Ovary (tissue), 10 donors: ENCODE measurements at places on chromosomes 2 and 18. TPM values are rescaled to one million over a fixed set of nuclear protein-coding genes. Genes with fewer than 3 reads are reported as not detected.

- no peaks in the 10 kb centered on the region for H3K27me3 ChIP-seq
- H3K4me1 ChIP-seq: no peaks in the 10 kb centered on the region
- no peak for DNase-seq
- no peaks in the 10 kb centered on the region for H3K36me3 ChIP-seq
These were observed 96.4 kb downstream of the EN1 start for GRCh38 chr2:118750959-118751565.

DNA sequence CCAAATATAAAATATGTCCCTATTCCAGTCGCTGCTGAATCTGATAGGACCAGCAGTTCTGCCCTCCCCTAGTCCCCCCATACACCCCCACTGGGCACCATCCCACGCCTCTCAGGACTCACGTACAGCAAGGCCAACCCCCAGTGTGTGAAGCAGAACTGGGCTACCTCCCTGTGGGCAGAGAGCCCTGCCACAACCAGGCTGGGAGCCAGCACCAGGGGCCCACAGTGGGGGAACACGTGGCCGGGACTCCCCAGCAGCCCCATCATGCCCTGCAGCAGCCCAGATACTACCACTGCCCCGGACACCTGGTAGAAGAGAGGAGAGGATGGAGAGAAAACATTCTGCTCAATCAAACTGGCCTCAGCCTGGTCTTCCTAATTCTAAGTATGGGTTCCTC is 1.3 kb downstream of the SLC23A3 start:
- H3K4me1 ChIP-seq: peaks cover 6% of the 10 kb centered on the region
- DNase-seq: peak; percentile 33
- no peak overlapping the region for H3K4me3 ChIP-seq
- no peaks in the 10 kb centered on the region for H3K27me3 ChIP-seq
- H3K36me3 ChIP-seq: no peaks in the 10 kb centered on the region

- H3K4me3 ChIP-seq: no peak overlapping the region
- no peaks in the 10 kb centered on the region for H3K36me3 ChIP-seq
- DNase-seq: no peak
- no peaks in the 10 kb centered on the region for H3K4me1 ChIP-seq
These were observed 1544.4 kb downstream of the LRP1B start for GRCh38 chr2:140586379-140586778.

UGT1A8 gene
- total RNA-seq: not detected

DNA sequence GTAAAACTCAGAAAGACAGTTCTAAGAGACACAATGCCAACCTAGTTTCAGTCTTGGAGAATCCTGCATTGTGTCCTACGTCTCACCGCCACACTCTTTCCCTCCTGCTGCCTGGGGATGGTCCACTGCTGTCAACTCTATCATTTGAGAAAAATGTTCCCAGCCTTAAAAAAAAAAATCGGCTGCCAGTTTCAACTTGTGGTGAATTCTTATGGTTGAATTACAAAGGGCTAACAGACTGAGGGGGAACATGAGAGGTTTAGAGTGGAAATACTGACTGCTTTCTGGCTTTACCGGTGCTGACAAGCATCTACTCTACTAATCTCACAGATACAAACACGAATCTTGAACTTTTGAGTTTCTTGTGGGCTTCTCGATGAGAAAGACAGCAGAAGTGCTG is 74.0 kb downstream of the NAB1 start:
- H3K4me3 ChIP-seq: no peak overlapping the region
- no peaks in the 10 kb centered on the region for H3K4me1 ChIP-seq
- no peaks in the 10 kb centered on the region for H3K36me3 ChIP-seq
- no peak for DNase-seq
- no peaks in the 10 kb centered on the region for H3K27me3 ChIP-seq

- H3K4me1 ChIP-seq: no peaks in the 10 kb centered on the region
- no peak overlapping the region for H3K27ac ChIP-seq
- no peak for DNase-seq
- no peaks in the 10 kb centered on the region for H3K27me3 ChIP-seq
- no peaks in the 10 kb centered on the region for H3K36me3 ChIP-seq
These were observed 310.8 kb downstream of the PIEZO2 start for GRCh38 chr18:10838553-10838952.

CD207 gene
- not detected for total RNA-seq

DNA sequence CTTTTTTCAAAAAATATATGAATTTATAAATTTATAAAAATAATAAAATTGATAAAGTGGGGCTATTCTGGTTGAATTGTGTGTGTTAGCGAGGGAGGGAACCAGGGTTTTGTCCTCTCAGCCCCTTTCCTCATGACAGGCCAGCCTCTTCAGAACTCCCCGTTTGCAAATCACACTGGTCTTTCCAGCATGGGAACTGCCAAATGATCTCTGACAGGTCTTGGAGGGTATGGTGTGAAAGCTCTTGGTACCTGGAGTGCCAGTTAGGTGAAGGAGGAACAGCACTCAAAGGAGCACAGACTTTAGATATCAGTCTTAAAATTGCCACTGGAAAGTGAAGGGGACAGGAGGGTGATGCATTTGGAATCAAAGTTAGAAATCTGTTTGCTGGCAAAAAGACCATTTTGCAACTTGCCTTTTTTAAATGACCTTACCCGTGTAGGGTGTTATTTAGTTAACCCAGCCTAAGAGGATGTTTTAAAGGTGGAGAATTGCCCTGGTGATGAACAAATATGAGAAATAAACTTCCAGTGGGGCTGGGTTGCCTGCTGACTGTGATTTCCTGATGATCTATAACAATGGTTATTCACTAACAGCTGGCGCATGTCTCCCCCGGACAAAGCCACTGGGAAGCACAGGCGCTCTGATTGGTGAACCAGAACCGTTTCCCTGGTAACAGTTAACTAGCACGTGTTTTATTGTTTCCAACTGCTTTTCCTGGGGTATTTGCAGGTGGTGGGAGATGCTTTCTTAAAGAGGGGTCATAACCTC is 85.3 kb upstream of the EFEMP1 start:
- peak; percentile 34 for DNase-seq
- H3K27ac ChIP-seq: no peak overlapping the region
- H3K4me1 ChIP-seq: peaks cover 6% of the 10 kb centered on the region

- H3K36me3 ChIP-seq: no peaks in the 10 kb centered on the region
- H3K4me1 ChIP-seq: no peaks in the 10 kb centered on the region
- no peak for DNase-seq
These were observed 242.7 kb downstream of the TGIF1 start for GRCh38 chr18:3692691-3693090.

DNA sequence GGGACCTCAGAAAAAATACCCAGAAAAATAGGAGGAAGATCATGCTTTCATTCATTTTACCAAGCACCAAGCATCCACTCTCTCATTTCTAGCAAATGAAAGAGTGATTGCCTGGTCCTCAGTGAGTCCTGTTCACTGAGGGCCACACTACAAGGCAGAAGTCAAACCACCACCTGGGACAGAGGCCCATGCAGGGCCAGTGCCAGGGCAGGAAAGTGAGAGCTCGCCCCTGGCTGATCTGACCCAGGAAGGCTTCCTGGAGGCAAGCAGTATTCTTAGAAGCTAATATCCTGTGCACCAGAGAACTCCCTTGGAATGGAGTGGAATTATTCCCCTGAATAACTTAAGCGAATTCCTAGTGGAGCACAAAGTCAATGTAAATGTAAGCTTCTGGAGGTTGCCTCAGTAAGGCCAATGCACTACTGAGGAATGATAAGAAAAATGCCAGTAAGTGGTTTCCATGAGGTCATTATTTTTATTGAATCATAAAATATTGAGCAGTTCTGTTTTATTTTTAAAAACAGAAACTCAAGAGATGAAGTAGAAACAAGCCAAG is 191.6 kb upstream of the ID2 start:
- no peak overlapping the region for H3K27ac ChIP-seq
- no peak for DNase-seq
- peaks cover 3% of the 10 kb centered on the region for H3K4me1 ChIP-seq
- no peaks in the 10 kb centered on the region for H3K36me3 ChIP-seq

DNA sequence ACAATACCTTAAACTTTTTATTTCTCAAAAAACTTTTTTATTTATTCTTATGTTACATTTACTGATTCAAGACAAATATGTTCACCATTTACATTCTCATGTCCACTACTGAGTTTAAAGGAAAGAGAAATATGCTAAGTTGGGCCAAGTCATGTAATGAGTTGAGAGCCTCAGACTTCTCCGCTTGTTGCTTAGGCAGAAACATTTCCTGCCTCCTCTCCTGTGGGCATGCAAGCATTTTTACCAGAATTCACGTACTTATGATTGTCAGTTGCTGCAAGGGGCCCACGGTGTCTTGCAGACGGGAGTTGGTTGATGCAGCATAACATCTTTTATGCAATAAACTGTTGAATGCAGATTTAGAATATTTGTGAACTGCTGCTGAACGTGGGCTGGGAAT is 51.8 kb downstream of the MYO1B start:
- H3K27me3 ChIP-seq: no peaks in the 10 kb centered on the region
- H3K4me1 ChIP-seq: peaks cover 14% of the 10 kb centered on the region
- H3K27ac ChIP-seq: no peak overlapping the region
- H3K4me3 ChIP-seq: no peak overlapping the region
- DNase-seq: no peak
- H3K36me3 ChIP-seq: no peaks in the 10 kb centered on the region

DNA sequence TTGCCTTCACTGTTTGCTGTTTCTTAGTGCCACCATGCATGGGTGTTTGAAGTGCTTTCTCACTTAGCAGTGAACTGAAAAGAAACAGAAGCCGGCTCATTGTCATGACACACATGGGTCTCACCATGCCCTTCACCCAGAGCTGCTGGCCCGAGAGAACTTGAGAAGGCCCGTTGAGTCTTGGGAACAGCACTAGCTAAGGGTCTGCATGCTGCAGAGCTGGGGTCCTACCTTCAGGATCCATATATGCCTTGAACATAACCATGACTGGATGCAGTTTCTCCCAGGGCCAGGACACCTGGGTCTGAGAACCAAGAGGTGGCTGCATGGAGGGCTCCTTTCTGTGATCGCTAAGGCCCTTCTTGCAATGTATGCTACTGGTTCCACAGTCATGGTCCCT is 245.5 kb upstream of the HS6ST1 start:
- H3K27me3 ChIP-seq: no peaks in the 10 kb centered on the region
- no peaks in the 10 kb centered on the region for H3K4me1 ChIP-seq
- DNase-seq: no peak
- no peak overlapping the region for H3K27ac ChIP-seq
